ENCODE measurements at places on chromosomes 6 and 20.
A peak's percentile ranks its signal among the peaks of the same experiment; 100 is the strongest.

GRCh38 chr6:109079981-109080380 lies 14.7 kb downstream of the SESN1 start:
- peak; percentile 40 for DNase-seq

GRCh38 chr6:110098511-110099116 lies 80.9 kb downstream of the WASF1 start:
- no peak for DNase-seq

DNA sequence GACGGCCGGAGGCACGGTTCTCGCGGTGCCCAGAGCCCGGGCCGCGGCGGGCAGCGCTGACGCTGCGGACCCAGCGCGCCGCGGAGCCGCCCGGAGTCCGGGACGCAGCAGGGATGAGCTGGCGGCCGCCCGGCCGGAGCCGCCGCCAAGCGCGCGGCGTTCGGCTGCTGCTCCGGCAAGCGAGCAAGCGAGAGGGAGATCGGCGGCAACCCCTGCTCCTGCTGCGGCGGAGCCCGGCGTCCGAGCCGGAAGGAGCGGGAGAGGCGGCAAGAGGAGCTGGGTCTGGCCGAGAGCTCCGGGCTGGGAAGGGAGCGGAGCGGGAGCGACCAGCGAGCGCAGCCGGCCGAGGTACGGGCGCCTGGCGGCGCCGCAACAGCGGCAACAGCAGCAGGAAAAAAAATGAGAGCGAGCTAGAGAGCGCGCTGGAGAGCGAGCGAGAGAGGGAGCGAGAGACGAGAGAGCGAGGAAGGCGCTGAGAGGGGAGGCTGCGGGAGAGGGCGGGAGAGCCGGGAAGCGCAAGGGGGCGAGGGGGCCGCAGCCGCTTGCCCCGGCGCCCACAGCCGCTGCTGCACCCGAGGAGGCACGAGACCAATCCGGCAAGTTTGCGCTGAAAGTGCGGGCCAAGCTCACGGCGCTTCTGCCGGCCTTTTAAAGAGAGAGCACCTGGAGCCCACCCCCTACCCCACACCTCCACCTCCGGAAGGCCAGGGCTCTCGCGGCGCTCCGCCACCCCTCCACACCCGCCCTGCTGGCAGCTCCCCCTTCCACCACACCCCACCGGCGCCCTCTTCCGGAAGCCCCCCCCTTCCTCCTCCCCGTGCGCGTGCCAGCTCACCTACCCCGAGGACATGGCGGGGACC lies 496 bp downstream of the GRM4 start:
- no peak for DNase-seq

GRCh38 chr6:39029156-39030011 lies 19.2 kb upstream of the GLP1R start:
- DNase-seq, result no peak

DNA sequence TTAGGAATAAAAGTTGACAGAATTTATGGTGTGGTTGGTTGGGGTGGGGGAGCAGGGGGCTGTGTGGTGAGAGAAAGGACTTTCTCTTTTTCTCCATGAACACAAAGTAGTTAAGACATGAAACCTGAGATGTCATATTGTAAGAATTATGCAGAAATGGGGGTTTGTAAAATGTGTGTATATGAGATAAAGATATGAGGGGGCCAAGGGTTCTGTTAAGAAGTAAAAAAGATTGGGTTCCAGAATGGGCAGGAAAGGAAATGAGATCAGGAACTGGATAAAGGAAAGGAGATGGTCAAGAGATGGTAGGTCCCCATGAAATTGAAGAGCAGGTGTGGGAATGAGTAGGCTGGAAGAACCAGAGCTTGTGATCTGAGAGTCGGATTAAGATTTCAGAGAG lies 9.7 kb downstream of the RNF146 start:
- no peak for DNase-seq

DNA sequence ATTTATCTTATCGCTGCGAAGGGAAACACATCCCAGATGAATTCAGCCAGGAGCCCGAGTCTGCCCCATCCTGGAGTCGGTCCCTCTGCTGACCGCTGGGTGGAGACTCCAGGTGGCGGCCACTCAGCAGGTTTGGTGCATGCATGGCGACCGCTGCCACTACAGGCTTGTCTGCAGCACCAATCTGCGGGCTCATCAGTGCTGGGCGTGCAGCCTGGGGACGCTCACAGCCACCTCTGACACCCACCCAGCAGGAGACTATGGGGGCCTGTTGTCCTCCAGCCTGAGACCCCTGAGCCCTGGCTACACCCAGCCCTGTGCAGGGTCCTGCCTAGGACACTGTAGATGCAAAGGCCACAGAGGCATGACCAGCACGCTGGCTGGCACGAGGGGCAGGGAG lies 40.5 kb upstream of the GATA5 start:
- no peak for DNase-seq

DNA sequence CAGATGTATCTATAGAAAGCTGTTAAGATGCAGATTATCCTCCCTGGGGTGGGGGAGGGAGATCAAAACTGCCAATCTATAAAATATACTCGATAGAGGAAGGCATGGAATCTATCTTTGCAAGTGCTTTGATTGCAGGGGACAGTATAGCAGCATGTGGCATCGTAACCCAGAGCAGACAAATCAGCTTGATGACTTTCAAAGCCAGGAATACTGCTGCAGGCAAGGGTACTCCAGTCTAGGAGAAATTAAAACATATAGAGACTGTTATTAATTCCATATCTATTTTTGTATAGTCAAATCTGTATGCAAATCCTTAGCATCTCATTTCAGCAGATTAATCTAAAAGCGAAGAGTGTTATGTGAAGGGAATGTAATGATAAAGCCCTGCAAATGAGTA lies 159.4 kb downstream of the MMS22L start:
- DNase-seq, result no peak

- no peak for DNase-seq
Observed at GRCh38 chr6:170110201-170111140, 180.4 kb downstream of the DLL1 start.

DNA sequence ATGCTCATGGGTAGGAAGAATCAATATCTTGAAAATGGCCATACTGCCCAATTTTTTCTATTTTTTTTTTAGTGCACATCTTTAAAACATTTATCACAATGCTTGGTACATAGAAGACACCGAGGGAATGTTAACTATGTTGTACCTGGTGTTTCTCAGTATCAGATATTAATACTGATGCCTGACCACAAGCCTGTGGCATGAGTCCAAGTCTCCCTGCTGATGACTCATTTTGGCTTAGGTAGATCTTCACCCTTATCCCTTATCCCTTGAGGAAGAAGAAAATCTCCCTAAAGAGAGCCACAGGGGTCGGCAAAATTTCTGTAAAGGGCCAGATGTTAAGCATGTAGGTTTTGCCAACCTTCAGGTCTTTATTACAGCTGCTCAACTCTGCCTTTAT lies 14.5 kb downstream of the CD109 start:
- no peak for DNase-seq

DNA sequence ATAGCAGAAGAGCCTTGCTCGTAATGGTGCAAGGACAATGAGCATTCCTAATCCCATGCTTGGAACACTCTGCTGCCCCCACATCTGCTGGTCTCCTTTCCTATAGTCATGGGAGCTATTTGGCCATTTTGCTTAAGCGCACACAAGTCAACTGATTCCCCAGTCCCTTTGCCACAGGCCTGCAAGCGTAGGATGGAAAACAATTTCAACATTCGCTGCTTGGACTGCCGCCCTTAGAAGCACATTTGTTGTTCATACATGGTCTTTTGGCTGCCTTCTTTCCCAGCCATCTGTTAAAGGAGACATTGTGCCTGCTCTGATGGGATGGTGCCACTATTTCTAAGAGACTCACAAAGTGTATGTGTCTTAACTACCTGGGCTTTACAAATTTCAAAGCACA lies 96.9 kb downstream of the RFX6 start:
- no peak for DNase-seq

DNA sequence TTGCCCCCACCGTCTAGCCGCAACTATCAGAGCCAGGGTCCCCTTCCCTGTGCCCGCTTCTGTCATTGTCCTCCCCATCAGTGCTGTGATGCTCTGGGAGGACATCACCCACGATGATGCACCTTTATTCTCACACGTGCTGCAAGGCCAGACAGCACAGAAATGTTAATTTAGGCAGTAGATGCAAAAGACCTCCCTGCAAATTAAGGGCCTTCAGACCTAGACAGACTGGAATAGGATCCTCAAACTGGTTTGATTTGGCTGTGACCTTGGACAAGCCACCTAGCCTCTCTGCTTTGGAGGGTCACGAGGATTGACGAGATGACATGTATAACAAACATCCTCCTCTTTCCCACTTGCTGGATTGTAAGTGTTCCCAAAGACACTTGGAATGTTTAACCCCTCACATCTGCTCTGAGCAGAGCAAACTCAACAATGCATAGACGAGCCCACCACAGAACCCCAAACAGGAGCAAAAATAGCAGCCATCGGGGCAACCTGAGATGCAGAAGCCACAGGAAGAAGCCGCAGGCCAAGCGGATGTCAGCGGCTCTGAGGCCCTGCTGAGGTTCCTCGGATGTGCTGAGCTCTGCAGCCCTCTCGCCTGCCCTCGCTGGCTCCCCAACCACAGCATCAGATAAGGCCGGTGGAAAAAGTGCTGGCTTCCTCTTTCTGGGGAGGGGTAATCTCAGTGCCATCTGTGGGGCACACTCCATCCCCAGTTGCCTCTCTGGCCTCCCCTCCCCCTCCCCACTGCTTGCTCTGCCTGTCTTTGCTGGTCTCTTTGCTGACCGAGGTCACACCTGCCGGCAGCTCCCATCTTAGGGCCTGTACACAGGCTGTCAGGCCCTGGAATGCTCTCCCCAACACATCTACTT lies 35.3 kb downstream of the TOX2 start:
- DNase-seq, result no peak

DNA sequence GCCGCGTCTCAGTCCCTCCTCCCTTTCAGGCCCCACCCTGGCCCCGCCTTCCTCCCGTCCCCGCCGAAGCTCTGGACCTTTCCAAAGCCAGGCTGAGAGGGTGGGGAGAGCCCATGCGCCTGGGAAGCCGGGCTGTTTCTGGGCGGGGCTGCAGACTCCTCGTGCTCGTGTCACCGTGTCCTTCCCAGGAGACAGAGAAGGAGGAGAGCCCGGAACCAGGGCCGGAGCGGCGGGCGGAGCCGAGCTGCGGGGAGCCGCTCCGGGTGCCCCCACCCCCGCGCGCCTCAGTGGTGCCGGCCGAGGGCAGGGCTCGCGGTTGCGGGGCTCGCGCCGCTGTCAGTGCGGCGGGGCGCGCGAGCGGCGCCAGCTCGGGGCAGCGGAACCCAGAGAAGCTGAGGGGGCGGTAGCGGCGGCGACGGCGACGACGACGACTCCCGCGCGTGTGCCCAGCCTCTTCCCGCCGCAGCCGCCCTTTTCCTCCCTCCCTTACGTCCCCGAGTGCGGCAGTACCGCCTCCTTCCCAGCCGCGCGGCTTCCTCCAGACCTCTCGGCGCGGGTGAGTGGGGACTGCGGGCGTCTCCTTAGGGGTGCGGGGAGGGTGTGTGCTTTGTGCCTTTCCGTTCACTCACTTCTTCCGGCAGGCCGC lies at the start of gene RALY:
Gene RALY (plus strand): TSS at position 336 of the 646 bp plus-strand sequence. CDS start 78,164 bp downstream, outside the sequence.
- peak; percentile 100 for DNase-seq

GRCh38 chr6:11062715-11063114 lies 18.6 kb upstream of the ELOVL2 start:
- DNase-seq, result peak; percentile 9

GRCh38 chr6:50815436-50816114 lies 3.1 kb upstream of the TFAP2B start:
- no peak for DNase-seq

DNA sequence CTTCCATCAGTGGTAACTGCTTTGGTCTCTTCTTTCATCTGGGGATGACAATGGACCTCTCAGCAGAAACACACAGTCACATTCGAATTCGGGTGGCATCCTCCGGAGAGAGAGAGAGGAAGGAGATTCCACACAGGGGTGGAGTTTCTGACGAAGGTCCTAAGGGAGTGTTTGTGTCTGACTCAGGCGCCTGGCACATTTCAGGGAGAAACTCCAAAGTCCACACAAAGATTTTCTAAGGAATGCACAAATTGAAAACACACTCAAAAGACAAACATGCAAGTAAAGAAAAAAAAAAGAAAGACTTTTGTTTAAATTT lies 6.1 kb downstream of the EDN1 start:
- DNase-seq, result no peak

- DNase-seq, result no peak
Observed at GRCh38 chr6:1800845-1801244, 191.1 kb downstream of the FOXC1 start.

DNA sequence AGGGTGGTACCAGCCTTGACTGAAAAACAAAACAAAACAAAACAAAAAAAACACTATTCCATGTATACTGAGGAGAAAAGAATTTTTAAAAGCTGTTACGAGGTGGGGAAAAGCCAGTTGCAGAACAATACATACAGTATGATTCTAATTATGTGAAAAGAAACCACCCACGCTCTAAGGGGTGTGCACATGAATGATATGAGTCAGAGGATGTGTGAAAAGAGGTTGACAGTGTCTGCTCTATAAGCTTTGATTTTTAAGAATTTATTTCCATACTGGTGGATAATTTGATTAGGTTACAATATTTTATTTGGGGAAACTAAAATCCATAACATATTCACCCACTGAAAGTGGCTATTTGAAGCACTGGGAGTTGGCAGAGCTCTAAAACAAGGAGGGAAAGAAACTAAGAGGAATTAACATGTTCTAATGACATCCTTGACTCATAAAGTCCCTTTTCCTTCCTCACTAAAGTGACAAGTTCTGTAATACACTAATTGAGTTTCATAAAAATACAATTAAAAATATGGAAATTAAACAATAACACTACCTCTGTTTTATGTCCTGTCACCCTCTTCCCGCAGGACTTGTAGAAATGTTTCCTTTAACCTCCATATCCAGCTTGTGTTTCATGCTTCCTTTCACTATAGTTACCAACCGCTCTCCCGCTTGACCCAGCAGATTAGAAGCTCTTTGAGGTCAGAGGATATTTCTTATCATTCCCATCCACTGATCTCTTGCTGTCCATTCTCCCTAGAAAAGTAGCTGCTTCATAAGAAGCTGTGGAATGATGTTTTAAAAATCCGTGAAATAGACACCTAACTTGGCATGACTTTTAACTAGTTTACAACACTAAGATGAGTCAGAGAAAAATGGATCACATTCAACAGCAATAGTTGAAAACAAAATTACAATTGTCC lies 118.6 kb upstream of the CCDC28A start:
- no peak for DNase-seq

DNA sequence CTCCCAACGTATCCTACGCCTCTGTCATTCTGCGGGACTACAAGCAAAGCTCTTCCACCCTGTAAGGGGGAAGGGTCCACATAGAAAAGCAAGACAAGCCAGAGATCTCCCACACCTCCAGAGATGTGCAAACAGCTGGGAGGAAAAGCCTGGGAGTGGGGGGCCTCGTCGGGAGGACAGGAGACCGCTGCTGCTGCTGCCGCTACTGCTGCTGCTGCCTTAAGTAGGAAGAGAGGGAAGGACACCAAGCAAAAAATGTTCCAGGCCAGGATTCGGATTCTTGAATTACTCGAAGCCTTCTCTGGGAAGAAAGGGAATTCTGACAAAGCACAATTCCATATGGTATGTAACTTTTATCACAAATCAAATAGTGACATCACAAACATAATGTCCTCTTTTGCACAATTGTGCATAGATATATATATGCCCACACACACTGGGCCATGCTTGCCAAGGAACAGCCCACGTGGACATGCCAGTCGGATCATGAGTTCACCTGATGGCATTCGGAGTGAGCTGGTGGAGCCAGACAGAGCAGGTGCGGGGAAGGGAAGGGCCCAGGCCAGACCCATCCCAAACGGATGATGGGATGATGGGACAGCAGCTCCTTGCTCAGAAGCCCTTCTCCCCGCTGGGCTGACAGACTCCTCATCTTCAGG lies 108.8 kb upstream of the RAB32 start:
- DNase-seq, result no peak

All from midbrain (tissue), 1 donor.